ENCODE measurements at places on chromosomes 6 and 20.

- DNase-seq, result no peak
Measured at GRCh38 chr6:41555326-41556300, 9.4 kb downstream of the FOXP4 start.

DNA sequence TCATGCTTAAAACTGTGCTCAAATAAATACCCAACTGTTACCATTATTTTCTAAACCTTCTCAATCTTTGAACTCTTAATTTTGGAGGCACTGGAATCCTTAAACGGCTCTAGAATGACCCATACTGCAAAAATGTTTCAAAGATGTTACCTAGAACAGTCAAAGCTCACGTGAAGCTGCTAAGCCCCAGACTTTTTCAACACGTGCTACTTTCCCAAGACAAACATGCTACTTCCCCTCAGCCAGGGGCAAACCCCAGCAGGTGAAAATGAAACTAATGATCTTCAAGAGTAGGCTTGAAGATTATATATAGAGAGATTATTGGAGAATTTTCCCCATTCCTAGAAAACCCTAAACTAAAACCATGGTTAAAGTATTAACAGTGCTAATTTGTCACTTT is 28.1 kb downstream of the HUS1B start:
- DNase-seq, result no peak

- DNase-seq, result no peak
Measured at GRCh38 chr20:46552460-46553420, 2.3 kb upstream of the OCSTAMP start.

DNA sequence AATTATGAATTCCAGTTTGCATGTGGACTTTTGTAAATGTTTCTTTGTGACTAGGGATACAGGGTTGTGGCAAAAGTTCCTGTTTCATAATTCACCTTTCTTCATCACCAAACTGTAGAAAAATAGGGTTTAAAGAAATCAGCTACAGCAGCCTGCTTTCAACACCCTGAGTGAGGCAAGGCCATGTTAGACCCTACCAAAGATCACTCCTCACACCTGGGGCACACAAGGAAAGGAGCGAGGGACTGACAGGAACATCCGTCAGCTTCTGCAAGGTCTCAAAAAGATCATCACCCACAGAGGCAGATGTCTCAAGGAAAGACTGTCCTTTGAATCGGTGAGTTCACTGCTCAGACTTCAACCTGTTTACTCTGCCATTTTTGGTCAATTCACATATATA is 10.5 kb upstream of the STX11 start:
- DNase-seq, result no peak

GRCh38 chr6:17768388-17768787 is 61.7 kb upstream of the NUP153 start:
- peak; percentile 12 for DNase-seq

DNA sequence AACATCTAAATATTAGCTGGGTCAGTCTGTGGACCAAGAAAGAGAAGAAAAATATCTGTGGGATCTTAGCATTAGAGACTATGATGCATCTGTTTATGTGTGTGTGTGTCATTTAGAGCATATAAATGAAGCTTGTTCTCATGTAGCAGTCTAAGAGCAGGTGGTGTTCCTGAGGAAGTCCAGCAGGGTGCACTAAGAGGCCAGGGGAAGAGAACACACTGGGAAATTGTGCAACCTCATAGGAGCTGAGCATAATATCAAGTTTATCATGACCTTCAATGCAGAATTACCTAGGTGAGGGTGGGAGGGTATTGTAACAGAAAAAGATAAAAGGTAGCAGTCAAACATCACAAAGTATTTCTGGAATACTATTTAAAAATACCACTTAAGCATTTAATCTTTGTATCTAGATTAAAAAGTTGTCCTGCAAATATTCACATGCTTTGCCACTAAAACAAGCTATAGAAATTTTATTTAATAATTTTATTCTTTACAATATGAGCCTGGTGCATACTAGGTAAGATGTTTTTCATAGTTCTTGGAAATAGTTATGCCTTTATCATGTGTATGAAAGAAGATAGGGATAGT is 80.5 kb downstream of the SMPDL3A start:
- peak; percentile 62 for DNase-seq

- DNase-seq, result peak; percentile 29
Measured at GRCh38 chr6:49676671-49677281, 36.6 kb downstream of the CRISP2 start.

DNA sequence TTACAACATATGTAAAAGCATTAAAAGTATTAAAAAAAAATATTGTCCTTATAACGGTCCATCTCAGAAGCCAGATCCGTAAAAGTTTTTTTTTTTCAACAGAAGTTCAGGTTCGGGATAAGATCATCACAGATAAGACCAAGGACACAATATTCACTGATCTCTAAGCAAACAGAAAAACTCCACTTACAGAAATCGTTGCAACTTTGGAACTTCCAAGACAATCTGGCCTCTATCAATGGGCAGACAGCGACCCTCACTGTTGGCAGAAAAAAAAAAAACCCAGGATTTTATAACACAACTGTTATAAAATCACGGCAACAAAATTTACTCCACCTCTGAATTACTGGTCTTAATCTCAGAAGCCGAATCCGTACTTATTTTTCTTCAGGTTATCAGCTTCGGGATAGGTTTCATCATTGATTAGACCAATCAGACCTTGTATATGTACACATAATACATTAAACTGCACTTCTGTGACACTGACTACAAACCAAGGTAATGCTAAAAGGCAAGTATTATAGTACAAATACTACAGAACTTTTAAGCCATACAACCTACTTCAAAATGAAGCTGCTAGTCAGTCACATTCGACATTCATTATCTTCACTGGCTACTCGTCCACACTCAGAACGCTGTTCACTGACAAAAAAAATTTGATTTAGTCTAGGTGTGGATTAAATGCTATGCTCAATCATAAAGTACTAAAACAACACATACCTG is 34.7 kb upstream of the SYNCRIP start:
- peak; percentile 36 for DNase-seq

DNA sequence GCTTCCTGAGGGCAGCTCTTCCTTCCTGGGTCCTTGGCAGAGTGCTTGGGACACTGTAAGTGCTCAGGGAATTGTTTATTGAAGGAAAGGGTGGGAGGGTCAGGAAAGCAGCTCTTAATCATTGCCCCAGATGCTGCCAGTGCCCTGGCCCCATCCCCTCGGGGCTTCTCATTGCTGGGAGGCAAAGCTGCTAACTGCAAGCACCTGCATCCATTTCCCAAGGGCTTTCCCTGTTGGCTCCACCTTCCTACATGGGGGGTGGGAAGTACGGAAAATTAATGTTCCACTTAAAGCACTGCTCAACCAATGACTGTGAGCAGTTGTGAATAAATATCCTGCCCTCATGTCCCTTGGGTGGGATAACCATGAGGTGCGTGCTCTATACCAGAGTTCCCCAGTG is 56.4 kb downstream of the NDUFAF5 start:
- no peak for DNase-seq

Data from HT-29 (cell line).